ENCODE measurements at places on chromosomes 2 and 18. TPM values are rescaled to one million over a fixed set of nuclear protein-coding genes. Genes with fewer than 3 reads are reported as not detected.
A peak's percentile ranks its signal among the peaks of the same experiment; 100 is the strongest.

GRCh38 chr2:56630286-56630685 is 446.5 kb downstream of the CCDC85A start:
- DNase-seq = no peak

DNA sequence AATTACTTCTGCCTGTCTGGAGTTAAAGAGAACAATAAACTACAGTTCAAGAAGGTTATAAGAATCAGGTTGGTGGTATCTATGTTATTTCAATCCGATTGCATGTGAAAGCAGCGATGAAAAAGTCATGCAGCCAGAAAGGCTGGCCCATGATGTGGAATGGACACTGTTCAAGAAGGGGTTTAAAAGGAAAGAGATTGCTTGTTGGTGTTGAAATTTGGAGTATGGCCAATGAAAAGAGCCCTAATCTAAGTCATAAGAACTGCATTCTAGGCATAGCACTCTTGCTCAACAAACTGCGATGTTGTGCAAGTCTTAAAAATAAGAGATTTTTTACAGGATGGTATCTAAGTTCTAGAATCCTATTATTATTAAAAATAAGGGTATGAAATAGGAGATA is 61.3 kb downstream of the EFEMP1 start:
- DNase-seq = no peak

DNA sequence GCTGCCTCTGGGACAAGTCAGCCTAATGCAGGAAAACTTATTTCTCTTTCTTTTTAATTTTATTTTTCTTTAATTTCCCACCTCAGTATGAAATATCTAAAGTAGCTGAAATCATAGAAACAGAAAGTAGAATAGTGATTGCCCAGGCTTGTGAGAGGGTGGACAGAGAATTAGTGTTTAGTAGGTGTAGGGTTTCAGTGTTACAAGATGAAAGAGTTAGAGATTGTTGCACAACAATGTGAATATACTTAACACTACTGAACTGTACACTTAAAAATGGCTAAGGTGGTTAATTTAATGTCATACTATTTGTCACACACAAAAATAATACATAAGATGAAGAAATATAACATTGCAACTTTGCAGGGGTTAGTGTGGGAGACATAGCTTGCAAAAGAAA is 80.8 kb downstream of the NAT8 start:
- DNase-seq = no peak

- no peak for DNase-seq
Observed at GRCh38 chr2:100907832-100908231, 87.9 kb downstream of the NPAS2 start.

The PTPRN gene
- not detected for total RNA-seq

DNA sequence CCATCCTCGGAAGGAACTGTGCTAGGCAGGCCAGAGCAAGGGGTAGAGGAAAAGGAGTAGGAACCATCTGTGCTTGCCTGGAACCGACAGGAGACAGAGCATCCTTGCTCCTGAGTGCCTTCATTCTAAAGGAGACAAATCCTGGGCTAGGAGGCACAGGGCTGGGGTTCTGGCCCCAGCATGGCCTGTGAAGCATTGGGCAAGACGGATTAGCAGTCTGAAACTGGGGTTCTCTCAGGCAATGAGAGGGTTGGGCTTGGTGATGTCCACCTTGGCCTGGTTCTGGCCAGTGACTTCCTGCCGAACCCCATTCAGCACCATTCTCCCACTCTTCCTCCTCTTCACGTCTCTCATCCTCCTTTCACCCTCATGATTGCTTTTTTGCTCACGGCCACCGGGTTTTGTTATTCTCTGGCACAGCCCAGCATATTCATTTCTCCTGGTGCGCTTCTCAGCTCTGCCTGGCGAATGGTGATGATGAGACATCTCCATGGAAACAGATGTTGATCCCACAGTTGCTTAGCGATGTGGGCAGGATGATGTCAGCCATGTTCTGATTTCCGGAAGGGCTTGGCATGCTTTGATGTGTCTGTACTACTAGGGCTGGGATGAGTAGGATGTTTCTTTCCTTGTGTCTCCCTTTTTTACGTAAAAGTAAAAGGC is 127.7 kb downstream of the CAPN13 start:
- no peak for DNase-seq

The TNFAIP6 gene
- total RNA-seq = not detected

DNA sequence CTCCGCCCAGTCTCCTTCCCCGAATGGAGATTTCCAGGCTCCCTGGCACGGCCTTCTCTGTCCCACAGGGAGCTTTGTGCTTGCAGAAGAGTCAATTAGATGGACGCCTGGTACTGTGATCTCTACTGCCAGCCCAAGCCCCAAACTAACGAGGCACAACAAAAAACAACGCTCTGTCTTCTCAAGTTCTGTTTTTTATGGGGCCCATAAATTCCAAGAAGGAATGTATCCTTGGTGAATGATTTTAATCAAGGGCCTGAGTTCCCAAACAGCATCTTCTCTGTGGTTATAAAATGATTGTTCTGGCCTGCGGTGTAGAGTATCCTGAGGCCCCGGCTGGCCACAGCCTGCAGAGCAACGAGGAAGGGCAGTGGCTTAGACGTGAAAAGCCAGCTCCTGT is 219.5 kb downstream of the CLIP4 start:
- no peak for DNase-seq

DNA sequence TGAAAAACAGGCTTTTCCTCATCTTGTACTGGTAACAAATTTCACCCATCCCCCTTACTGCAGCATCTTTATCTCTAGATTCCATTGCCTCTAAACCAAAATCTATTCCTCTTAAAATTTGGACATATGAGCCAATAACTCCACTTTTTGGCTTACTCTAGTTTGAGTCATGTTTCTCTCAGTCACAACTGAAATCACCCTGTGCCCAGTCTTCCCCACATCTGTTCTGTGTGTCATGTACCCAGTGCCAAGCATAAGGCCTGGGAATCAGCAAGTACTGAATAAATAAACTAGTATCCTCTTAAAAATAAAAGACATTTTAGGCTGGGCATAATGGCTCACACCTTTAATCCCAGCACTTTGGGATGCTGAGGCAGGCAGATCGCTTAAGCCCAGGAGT is 20.8 kb upstream of the CHN1 start:
- DNase-seq = no peak

DNA sequence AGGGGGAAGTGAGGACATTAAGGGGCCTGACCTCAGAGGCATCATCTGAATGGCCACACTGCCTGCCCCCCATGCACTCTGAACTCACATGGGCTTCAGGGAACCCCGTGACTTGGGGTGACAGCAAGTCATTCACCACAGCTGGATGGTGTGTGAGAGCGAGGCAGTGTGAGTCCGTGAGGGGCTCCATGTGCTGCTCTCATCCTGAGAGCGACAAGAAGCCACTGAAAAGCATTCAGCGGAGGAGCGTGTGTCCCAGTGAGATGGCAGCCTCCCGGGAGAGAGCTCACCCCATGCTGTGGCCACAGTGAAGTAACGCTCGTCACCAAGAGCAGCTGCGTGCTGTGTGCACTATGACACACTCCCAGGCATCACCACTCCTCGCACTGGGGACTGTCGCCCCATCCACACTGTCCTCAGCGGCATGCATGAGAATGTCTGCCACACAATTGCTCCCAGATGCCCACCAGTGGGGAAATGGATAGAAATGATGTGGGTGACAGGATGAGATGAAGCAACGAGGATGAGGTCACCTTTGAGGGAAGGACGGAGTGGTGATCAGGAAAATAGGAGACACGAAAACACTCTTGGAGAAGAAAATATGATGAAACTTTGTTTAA is 213.0 kb upstream of the RAB6C start:
- no peak for DNase-seq

DNA sequence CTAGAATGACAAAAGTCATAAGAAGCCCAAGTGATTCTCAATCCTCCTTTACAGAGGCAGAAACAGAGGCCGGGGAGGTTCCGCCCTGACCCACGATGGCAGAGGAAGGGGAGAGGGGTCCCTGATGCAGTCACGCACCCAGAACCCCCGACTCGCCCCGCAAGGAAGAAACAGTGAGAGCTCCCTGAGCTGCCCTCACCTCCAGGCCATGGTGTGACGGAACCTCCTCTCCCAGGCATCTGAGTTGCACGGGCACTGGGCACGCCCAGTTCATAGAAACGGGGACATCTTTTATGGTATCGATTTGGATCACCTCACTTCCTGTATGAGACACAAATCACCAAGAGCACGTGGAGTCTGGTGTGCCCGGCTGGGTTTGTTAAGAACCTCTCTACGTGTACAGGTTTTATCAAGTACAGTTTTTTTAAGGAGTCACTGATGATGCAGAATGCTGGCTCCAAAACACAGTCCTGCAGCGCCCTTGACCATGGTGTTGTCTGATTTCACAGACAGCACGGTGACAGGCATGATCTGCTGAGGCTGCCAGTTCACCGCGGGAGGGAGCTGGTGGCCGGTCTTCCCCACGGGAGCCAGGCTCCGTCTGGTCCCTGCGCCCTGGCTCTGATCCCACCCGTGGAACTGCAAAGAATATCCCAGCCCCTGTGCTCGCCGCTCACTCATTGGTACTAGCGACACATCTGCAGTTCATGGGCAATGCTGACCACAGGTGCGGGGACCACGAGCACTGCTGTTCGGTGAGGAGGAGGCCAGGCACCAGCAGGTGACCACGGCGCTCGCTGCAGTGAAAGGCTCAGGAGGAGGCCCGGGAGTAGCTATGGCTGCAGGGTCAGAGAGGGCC is 35.6 kb downstream of the PXDN start:
- DNase-seq = no peak

The SCYGR4 gene
- total RNA-seq = not detected

DNA sequence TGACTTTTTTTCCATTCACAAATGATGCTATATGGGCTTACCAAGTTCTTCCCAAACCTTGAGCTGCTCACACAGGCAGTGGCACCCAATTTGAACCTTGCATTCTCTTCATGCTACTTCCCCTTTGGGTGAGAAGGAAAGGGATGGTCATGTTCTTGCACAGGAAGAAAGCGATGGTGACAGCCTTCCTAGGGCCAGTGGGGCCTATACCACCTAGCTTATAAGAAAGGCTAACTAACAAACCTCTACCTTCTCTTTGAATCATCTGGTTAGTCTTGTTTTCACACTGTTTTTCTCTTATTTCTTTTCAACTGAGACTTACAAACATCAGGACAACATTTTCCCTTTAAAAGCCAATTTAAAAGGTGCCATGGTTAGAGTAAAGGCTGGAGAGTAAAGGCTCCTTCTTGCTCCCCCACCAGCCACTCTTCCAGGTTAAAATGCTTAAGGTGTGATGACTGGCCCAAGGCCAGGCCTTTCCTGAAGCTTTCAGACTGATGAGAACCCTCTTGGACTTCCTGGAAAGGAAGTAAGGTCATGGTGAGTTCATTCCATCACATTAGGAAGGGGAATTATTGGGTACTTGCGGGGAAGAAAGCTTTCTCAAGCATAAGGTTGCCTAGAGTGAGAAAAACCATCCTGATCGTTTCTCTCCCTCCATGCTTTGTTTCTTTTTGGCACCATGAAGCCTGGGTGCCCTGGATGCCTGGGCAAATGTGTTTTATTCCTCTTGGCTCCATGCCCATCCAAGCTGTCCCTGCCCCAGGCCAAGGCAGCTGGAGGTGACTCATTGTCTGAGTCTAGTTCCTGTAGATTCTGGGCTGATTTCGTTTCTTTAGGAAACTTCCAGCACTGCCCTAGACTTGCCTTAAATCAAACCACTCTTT is 41.4 kb upstream of the ITGB6 start:
- peak; percentile 93 for DNase-seq

DNA sequence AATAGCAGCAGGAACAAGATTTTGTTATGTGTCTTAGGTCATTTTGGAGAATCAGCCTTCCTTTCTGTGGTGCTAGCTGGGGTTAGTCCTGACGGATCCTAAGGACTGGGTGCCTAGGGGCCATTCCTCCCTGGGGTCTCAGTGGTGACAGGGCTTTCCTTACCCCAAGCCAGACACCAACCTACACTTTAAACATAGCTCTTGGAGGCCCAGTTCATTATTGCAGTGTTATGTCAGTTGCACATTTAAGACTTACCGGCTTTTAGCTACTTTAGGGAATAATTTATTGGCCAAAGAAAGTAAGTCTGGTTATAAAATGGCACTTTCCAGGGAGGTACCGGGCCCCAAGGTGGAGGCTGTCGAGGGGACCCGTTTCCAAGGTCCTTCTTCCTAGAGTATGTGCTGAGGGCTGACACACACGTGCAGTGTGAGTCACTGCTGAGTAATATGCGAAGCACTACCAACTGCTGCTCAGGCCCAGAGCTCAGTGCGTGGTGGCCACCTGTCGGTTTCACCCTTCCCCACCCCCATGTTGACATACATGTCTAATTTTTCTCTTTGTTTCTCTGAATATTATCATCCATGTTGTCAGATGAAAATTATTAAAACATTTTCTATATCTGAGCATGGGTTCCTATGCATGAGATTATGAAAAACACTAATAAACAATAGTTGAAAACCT is 37.0 kb upstream of the GRHL1 start:
- peak; percentile 32 for DNase-seq

DNA sequence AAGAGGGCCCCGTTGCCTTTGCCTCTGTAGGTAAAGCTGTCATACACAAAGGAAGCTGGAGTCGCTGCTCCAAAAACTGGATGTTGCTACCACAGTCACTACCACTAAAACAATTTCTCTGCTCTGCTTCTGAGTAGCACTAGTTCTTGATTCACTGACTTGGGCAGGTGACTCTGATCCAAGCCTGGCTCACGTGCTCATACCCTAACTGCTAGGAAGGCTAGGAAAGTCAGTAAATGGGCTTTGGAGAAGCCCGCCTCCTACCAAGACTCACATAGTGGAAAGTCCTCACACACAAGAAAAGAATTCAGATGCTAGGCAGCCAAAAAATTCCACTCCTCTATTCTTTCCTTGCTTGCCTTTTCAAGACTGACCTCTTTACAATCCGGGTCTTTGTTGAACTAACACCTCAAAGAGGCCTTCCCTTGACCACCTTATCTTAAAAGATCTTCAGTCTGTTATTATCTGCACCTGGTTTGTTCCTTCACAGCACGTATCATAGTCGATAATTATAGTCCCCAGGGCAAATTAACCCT is 11.4 kb upstream of the DYNC1I2 start:
- DNase-seq = no peak

The TCF7L1 gene
- total RNA-seq = not detected

The ANKRD53 gene
- not detected for total RNA-seq

The SLC30A3 gene
- not detected for total RNA-seq

DNA sequence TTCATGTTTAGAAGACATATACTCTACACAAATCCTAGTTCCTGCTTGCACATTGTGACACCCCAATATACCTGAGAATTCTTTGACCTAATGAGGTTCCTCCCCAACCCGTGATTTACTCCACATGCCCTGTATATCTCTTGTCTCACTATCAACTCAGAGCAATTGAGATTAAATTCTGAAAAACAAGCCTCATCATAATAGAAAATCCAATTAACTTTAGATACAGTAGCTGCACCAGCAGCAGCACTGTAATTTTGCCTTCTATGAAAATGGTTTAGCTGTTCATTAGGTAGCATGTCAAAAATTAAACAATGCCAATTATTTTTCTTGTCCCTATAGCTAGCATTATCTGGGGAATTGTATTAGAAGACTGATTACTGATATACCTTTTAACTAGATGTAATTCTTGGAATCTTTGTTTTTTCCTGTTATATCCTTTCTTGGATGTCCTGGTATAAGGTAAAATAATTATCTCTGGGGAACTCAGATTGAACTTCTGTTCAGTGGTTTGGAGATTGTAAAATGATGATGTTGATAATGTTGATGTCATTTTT is 218.9 kb upstream of the TANK start:
- no peak for DNase-seq
